AG04449 (cell line): ENCODE measurements at places on chromosomes 13 and 19.

DNA sequence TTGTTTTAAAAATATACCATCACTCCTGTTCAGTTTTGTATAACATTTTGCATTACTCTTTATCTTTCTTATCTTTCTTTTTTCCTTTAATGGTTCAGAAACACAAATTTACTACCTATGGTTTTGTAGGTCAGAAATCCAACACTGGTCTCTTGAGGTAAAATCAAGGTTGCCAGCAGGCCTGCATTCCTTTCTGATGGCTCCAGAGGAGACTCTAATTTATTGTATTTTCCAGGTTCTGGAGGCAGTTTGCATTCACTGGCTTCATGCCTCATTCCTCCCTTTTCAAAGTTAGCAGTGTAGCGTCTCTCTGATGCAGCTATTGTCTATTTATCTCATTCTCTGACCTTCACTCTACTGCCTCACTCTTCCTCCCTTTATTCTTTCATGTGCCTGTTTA, 767.4 kb downstream of the SLITRK6 start:
- no peak for DNase-seq

DNA sequence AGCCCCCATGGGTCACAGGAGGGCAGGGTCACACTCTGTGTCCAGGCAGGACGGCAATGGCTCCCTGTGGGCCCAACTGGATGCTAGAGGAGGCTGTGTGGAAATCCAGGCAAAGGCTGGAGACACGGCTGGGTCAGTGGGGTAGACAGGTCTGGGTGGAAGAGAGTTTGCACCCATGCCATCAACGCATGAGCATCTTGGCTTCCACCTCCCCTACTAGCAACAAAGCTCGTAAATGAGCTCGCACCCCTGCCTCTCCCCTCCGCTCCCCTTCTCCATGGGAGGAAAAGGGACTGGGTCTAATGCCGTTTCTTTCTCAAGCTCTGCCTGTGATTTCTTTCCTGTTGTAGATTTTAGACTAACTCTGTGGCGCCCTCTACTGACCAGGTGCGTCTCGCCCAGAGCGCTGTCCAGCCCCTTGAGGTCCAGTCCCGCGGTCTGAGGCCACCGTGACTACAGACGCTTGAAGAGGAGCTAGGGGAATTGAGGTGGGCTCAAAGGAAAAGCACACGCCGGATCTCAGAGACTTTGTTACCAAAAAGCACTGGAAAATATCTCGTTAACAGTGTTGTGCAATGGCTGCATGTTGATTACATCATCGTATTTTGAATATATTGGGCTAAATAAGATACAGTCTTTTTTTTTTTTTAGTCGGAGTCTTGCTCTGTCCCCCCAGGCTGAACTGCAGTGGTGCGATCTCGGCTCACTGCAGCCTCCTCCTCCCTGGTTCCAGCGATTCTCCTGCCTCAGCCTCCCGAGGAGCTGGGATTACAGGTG, 50.7 kb upstream of the USP29 start:
- DNase-seq, result no peak

DNA sequence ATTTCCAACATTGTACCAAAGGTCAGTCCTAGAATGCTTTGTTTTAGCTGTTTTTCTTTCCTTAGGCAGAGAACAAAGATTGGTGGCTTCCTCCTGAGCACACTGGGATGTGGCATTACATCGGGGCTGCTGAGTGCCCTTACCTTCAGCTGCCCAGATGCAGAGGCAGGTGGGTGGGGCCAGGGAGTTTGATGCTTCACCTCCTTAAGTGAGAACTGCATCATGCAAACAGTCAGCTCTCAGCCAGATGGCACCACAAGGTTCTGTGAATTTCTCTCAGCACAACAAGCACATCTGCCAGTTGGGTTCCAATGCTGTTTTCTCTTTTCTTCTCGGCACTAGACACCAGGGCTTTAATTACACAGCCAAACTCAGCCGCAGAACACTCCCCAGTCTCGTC, 87.4 kb upstream of the UBL3 start:
- DNase-seq, result no peak

DNA sequence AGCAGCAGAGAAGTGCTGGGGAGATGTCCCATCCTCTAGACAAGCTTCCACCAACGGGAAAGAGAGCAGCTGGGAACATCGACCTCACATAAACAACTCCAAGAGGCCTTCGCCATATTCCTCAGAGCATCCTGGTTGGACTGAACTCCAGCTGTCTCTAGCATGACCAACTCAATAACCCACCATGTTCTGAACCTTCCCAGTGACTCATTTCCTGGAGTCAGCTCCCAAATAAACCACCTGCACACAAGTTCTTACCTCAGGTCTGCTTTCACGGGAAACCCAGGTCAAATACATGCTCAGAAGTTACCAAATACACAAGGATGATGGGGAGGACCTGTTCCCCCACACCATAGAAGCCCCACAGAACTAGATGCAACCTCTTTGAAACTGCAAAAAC, 878.5 kb downstream of the UQCRFS1 start:
- DNase-seq, result no peak

GRCh38 chr19:54376610-54377285, 12.0 kb upstream of the LAIR1 start:
- DNase-seq, result no peak

DNA sequence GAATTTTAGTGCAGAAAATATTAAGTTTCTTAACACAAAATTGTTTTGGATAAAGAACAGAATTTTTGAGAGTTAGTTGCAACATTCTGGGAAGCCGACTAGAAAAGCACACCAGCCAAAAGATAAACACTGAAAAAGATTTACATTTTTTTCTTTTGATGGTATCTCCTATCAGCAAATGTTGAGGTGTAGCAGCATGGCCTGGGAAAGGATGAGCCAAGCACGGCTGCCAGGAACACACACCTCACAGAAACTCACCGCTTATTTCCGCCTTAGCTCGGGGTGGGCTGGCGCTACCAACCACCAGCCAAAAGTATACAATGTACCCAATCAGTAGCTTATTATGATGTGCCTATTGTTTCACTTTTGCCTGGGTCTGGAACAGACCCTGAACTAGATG, 134.7 kb downstream of the MIPEP start:
- DNase-seq, result no peak

DNA sequence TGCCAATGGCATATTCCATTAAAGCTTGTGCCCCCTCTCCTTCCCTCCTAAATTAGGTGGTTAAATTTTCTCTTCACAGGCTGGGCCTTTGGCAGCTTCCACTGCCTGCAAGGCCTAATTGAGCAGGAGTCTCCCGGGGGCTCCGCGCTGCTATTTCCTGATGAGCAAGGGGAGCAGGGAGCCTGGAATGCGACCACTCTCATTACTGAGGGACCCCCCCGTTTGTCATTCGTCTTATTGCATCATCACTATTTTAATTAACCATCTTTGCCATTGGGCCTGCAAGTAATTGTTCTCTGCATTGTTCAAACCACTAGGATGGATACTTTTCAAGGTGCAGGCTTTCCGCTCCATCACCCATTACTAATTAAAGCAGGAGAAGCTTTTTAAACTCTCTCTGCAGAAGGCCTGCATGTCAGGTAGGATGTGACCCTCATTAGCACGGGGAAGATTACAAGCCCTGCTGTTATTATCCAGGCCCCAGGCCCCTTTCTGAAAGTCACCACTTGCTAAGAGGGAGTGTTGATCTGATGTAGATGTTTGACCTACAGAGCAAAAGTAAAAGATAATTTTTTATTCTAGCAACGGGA, 142.3 kb downstream of the OXGR1 start:
- no peak for DNase-seq

DNA sequence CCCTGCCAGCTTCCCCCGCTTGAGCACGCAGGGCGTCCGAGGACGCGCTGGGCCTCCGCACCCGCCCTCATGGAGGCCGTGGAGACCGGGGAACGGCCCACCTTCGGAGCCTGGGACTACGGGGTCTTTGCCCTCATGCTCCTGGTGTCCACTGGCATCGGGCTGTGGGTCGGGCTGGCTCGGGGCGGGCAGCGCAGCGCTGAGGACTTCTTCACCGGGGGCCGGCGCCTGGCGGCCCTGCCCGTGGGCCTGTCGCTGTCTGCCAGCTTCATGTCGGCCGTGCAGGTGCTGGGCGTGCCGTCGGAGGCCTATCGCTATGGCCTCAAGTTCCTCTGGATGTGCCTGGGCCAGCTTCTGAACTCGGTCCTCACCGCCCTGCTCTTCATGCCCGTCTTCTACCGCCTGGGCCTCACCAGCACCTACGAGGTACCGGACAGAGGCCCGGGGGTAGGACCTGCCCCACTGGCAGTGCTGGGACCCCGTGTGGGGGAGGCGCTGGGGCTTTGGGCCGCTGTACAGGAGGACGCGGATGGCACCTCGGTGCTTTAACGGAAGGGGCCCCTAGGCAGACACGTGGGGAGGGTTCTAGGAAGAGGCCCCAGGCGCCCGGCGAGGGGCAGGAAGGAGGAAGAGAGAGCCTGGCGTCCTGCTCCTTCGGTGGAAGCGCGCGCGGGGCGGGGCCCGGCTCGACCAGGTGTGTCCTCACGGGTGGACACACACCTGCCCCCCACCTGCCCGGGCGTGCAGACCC, 681 bp downstream of the SLC5A5 start:
- DNase-seq, result no peak

DNA sequence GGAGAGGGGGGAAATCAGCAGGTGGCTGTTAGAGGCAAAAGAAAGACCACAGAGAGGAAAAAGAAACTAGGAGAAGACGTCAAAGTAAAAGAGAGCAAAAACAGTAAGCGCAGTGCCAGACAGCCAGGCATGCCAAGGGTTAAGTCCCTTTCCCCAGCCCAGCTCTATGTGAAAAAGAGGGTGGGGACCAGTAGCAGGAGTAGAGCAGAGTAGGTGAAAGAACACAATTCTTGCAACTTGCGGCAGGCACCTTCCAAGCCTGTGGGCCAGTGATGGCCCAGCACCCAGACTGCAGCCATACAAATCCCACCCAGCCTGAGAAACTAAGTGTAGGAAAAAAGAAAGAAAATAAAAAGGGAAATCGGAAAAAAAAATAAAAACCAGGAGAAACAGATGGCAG, 64.2 kb upstream of the ZNF85 start:
- no peak for DNase-seq

DNA sequence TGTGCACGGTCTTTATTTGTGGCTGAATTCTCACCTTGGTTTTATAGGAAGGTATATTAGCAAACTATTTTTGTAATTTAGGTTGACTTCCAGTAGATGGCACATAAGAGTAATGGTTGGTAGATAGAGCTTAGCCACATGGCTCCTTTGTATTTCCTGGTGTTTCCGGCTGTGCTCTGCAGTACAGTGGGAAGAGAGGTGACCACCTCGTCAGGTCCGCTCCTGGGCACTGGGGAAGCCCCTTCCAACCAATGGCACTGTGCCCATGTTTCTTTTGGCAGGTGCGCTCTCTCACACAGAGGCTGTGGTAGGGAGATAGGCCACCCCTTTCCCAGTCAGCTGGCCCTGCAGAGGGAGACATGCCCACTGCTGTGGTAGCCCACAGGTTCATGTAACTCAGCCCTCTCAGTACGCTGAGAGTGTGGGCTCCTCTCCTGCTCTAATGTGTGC, 74.3 kb upstream of the ATP12A start:
- no peak for DNase-seq

DNA sequence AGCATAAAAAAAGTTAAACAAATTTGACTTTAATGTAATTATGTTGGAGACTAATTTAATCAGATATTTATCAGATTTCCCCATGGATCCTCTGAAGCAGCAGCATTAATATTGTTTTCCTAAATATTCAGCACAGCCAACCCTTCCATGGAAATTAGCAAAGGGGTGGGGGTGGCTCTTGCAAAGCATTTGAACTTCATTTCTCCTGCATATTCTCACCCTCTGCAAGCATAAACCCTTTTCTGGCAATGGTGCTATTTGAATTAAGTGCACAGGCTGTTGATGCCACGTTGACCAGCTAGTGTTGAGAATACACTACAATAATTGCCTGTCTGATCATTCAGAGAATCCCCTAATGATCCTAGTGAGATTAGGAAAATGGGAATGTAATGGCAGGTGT, 488.1 kb upstream of the KLF12 start:
- no peak for DNase-seq

DNA sequence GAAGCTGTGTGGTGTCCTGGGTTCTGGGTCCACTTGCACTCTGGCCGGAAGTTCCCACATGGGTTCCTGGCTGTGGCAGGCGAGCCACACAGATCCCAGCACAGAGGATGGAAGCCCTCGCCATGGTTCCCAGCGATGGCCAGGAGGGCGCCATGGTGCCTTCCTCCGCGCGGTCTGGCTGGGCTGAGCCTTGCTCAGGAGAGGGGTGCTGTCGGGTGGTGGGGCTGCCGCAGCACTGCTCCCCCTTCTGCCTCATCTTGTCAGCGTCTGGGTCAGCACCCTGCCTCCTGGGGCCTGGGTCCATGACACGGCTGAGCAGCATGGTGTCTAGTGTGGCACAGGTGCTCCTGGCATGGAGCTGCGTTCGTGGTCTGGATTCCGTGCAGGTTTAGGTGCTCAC, 33.5 kb downstream of the DOT1L start:
- no peak for DNase-seq

DNA sequence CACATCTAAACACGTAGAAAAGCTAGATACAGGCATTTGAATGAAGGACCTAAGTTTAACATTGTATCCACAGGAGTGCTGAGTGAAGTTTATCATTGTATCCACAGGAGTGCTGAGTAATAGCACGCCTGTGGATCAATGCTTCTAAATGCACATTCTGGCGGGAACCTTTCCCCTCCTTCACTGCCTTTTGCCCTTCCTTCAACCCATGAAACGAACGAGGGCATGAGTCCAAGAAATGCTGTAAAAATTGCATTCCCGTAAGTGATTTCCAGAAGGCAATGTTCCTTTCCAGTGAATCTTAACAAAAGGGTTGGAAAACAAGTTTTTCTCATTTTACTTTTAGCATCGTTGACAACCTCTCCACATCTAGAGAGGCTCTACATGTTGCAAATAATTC, 88.1 kb downstream of the ZDHHC20 start:
- DNase-seq, result no peak

DNA sequence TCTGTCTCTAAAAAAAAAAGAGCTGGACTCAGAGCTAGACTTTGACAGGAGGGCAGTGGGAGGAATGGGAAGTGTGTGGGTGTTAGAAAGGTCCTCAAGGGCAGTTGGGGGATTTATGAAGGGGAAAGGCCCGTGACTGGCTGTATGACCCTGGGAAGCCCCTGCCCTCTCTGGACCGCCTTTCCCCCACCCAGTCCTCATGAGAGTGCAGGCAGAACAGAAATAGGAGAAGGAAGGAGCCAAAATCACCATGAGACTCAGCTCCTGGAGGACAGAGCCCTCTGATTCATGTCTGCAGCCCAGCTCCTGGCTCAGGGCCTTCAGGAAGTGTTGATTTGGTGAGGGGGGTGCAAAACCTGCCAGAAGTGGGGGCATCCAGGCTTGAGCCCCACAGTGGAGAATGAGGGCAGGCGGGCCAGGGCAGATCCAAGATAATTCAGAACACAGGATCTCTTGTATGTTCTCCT, 8.7 kb upstream of the SMG9 start:
- no peak for DNase-seq

DNA sequence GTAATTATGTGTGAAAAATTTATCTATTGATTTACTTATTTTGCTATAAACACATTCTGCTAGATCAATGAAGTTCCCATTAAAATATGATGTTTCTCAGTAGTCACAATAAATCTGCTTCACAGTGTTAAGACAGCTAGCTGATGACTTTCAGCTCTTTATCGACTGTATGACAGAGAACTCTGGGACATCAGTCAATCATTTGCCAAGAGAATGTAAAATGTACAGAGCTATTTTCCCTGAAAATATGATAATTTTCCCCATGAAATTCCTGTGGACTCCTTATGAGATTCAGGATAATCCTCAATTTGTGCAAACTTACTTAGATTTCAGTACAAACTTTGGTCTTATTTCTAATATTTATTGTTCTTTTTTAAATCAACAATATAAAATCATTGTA, 430.5 kb downstream of the SLITRK6 start:
- DNase-seq, result no peak
